ENCODE measurements at places on chromosomes 2 and 18. TPM values are rescaled to one million over a fixed set of nuclear protein-coding genes. Genes with fewer than 3 reads are reported as not detected.

- no peak for DNase-seq
Observed at GRCh38 chr2:143397884-143398614, 268.8 kb downstream of the ARHGAP15 start.

SERPINB4 gene
- 77.3 TPM for total RNA-seq

DNA sequence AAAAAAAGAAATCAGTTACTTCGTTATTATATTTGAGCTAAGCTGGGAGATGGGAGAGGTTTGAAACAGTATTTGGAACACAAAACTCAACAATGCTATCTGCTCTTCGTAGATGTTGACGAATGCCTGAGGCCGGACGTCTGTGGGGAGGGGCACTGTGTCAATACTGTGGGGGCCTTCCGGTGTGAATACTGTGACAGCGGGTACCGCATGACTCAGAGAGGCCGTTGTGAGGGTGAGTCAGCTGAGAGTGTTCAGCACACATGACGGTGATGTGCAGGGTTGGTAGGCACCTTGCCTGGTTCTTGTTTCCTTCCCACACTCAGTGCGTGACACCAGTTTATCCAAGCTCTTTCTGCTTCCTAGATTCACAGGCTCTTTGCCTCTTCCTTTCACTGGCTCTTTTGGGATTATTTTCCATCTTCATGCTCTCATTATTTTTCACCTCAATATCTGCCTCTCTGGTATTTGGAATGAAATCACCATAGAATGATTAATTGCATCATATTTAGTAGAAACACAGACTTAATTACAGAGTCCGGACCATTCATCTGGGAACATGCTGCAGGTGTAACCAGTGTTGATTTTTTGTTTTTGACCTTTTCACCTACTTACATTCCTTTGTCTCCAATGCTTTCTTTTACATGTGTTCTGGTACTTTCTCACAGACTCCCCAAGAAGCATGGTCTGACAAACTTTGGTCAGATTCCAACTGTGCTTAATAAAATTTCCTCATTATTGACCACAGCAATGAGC lies 200.6 kb upstream of the RASGRP3 start:
- DNase-seq: no peak

- DNase-seq: no peak
Observed at GRCh38 chr2:78967294-78967693, 58.2 kb upstream of the REG3G start.

MAPRE3 gene
- total RNA-seq: 20.6 TPM

- DNase-seq: no peak
Observed at GRCh38 chr2:31998731-31999383, 12.0 kb downstream of the MEMO1 start.

DNA sequence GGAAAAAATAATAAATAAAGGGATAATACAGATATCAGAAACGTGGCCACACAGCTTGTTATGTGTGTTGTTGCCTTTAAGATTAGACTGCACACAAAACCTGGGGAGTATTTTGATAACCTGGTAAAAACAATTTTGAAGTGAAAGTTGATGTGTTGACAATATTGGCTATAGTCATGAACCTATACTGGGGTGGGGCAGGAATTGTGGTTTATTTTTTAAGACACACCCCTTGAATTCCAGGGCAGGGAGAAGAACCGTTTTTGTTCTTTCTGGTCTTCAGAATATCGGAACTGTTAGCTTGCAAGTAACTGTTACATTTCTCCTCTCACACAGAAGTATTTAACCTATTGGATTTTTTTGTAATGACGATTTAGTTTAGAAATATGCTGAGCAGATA lies 80.4 kb downstream of the LIMS1 start:
- no peak for DNase-seq

- no peak for DNase-seq
Observed at GRCh38 chr18:76389716-76390115, 105.3 kb downstream of the ZNF516 start.

- no peak for DNase-seq
Observed at GRCh38 chr2:209671020-209671680, 100.5 kb upstream of the UNC80 start.

- DNase-seq: no peak
Observed at GRCh38 chr2:25537526-25537925, 135.9 kb downstream of the DTNB start.

DNA sequence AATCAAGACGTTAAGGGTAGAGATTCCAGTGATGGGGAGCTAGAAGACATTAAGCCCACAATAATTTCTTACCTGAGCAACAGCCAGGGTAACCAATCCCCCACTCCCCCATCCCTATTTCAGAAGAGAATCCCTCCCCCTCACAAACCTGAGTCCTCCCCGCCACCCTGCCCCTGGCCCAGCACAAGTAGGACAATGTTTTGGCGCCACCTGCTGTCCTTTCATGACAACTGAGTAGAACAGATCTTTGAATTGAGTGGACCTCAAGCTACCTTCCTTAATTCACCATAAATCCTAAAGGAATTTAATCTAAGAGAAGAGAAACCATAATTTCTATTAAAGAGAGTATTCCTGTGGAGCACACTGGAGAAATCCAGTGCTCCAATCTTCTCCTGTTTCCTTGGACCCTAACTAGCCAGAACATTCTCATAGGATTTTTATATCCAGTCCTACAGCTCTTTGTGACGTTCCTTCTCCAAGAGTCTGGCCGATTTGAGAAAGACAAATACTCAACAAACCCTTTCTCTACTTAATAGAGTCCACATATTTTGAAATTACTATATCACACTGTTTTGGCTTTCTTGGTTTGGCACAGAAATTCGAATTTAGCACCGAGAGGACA lies 41.1 kb downstream of the NHEJ1 start:
- DNase-seq: no peak

All from vagina (tissue), 2 donors.